Activated CD4-positive, alpha-beta T cell treated with anti-CD3 and anti-CD28 coated beads, Interleukin-2, amount 10 ng/mL, durations not matched to agents 7 days and 5 days (primary cell): ENCODE measurements at places on chromosomes 7 and 10.

DNA sequence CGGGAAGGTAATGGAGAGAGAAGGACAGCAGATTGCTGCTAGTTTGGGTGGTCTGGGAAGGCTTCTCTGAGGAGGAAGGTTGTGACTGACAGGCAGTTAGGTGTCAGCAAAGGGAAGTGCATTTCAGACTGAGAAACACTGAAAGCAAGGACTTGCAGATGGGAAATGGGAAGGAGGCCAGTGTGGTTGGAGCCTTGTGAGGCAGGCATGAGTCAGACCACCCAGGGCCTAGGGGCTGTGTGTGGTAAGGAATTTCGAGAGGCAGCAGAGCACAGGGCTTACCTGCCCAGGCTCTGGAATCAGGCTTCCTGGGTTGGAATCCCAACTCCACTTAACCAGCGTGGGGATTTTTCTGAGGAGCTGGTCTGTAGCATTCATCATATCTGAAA, 53.5 kb downstream of the NRF1 start:
- DNase-seq, result no peak

DNA sequence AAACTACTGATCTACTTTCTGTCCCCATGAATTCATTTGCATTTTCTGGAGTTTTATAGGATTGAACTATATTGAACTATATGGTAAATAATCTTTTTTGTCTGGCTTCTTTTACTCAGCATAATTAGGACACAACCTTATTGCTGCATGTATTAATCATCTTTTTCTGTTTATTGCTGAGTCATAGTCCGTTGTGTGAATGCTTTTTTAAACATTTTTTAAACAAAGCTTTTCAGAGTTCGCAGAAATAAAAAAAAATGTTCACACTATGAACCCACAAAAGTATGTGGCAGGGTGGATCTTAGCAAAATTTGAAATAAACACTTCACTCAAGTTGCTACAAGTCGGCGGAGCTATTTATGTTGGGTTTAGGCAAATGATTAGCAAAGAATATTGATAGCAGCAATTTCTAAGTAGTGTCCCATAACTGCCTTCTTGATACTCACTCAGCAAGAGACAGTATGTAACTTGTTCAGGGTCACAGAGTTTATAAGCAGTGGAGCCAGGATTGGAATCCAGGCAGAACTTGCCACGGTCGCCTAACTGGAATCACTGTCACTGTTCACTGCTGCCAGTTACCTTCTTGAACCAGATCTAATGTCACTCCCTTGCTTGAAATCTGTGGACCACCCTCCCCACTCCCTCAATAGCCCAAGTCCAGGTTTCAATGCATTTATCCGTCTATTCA, 5.6 kb downstream of the CH25H start:
- no peak for DNase-seq

- DNase-seq, result no peak
Observed at GRCh38 chr7:123901101-123901500, 23.9 kb upstream of the SPAM1 start.

GRCh38 chr7:301291-302053, 11.5 kb downstream of the FOXL3 start:
- DNase-seq, result no peak

DNA sequence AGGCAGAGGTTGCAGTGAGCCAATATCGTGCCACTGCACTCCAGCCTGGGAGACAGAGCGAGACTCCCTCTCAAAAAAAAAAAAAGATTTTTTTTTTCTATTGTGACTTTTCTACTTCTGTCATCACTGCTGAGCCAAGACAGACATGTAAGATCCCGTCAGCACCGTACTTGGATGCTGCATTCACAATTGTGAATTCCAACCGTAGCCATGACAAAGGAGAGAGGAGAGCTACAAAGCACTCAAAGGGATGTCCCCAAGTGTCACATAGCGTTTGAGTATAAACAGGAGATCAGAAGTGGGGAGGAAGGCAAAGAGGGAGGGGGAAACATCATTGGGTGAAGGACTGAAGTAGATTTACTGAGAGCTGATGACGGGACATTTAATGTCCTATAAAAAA, 144.2 kb downstream of the PRPF18 start:
- no peak for DNase-seq

- DNase-seq, result no peak
Observed at GRCh38 chr10:15997313-15997712, 137.0 kb upstream of the MINDY3 start.
